SIG-M5 (cell line): ENCODE measurements at places on chromosomes 7 and 10.

DNA sequence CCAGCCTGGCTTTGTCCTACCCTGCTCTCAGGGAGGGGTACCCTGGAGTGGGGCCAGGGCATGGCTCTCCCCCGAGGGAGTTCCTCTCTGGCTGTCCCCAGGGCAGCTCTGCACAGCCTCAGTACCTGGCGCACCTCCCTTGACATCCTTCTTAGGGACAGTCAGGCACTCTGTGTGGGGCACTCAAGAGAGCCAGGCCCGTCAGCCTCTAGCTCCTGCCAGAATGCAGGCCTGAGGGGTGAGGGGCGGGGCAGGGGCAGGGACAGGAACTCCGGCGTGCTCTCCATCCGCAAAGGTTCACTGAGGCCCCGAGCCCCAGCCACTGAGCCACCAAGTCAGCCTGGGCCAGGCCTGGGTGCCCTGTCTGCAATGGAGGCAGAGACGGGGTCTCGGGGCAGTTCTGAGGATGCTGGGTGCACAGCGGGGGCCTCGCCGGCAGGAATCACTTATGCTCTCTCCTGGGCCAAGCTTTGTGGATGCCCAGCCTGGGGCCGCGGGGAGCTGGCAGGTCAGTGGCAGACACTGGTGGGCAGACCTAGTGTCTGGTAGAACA, 10.1 kb downstream of the LIMK1 start:
- DNase-seq = no peak

GRCh38 chr10:56116684-56117083, 244.4 kb downstream of the ZWINT start:
- no peak for DNase-seq

DNA sequence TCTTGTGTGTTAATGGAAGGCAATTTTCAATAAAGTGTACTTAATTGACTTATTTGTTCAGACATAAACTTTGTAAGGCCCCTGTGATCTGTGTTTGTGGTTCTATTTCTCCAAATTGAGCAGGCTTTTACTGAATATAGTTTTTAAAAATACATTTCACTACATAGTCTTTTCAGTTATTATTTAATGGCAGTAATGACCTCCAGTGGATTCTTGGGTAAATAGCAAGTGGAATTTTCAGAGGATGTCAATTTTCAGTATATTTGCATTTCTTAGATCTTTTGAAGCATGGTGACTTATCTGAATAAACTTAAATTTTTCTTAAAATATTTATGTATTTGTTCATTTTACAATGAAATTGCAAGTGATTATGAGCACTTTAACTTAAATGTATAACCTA, 203.1 kb upstream of the PCLO start:
- DNase-seq = no peak

GRCh38 chr7:22858640-22859561, 36.3 kb upstream of the TOMM7 start:
- no peak for DNase-seq

- DNase-seq = no peak
Observed at GRCh38 chr7:3425087-3425486, 124.0 kb downstream of the SDK1 start.

DNA sequence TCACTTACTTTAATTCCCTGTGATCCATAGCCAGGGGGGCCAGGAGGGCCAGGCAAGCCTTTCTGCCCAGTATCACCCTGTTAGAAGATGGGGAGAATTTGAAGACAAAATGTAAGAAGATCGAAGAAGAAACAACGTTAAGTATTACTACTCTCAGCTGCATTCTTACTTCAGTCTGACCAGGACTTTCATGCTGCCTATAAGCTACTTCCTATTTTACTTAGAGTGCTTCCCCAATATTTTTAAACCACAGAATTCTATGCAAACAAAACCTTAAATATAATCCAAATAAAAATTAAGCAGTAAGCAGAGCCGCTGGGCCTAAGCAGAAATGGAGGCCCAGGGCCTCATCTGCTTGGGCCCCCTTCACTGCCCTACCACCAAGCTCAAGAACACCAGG, 117.8 kb downstream of the COL28A1 start:
- no peak for DNase-seq

GRCh38 chr10:112429147-112429546, 17.6 kb downstream of the ZDHHC6 start:
- DNase-seq = no peak

DNA sequence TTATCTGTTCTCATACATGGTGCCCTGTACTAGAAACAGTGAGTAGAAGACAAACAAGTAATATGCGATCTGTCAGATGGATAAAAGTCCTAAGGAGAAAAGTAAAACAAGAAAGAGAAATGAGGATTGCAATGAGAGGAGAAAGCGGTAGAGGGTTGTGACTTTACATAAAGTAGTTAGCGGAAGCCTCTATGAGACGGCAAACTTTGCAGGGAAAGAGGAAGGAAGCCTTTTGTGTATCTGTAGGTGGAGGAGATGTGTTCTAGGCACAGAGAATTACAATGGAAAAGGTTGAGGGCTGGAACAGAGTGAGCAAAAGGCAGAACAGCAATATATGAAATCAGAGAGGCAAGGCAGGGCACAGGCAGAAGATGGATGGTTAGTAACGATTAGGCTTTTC, 150.4 kb upstream of the SEMA3E start:
- no peak for DNase-seq

GRCh38 chr10:121411004-121411403, 187.2 kb downstream of the FGFR2 start:
- DNase-seq = no peak

- DNase-seq = no peak
Observed at GRCh38 chr10:84993251-84994035, 665.1 kb downstream of the CCSER2 start.

- DNase-seq = no peak
Observed at GRCh38 chr10:48475943-48476278, 129.0 kb downstream of the ARHGAP22 start.

GRCh38 chr10:110527731-110528171, 30.0 kb downstream of the DUSP5 start:
- DNase-seq = no peak

- no peak for DNase-seq
Observed at GRCh38 chr10:69279110-69279509, 814 bp downstream of the HK1 start.

GRCh38 chr7:34108165-34108564, 202.8 kb downstream of the BMPER start:
- DNase-seq = no peak

DNA sequence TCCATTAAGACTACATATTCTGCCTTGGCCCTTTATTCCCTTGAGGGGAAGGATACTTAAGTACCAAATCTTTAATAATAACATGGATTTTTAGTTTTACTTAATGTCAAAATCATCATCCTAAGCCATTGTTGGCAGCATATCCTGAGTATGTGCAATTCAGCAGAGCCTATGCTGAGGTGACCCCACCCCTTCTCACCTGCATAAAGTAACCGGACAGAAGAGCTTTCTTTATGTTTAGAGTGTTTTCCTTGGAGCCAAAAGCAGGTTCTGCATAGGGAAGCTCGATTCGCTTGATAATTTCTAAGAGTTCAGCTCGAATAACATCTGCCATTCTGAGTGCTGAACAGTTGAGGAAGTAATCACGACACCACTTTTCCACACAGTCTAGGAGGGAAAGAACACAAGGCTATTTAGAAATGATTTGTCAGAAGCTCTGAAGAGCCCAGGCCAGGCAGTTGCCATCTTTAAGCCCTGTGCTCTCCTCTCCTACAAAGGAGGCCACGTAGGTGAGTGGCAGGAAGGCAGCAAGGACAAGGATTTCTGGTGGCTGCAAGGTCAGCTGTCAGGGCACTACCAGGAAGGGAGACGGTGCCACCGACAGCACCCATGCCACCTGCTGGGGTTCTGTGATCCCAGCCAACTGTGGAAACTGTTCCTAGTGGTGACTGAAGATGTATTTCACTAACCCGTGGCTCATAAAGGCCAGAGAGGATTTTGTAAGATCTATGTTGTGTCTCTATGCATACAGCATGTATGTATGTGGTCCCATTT, 15.6 kb downstream of the BCCIP start:
- DNase-seq = no peak

DNA sequence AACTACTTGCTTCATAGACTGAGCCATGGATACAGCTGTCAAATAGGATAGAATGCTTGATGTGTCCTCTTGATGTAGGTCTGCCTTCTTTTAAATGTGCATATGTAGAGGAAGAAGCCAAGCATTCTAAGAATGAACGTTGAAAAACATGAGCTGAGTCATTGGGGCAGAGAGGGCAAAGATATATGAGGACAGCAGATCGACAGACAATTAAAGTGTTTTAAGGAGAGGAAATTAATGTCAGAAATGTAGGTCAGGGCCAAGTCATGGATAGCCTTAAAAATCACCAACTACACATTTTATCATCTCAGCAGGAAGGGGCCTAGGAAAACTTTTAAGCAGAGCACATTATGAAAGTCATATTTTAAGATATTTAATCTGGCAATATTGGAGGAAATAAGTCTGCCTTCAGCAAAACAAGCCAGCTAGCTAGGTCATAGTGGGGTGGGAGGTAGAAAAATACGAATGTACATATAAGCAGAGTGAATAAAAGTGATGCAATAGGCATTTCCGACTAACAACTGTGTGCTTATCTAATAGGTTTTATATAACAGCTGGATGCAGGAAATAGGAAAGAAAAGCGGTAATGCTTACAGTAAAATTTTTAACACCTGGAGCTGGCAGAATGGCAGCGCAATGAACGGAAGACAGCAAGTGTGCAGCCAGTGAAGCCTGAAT, 638.3 kb upstream of the TPK1 start:
- DNase-seq = no peak

- no peak for DNase-seq
Observed at GRCh38 chr10:72682638-72683037, 9.3 kb upstream of the MCU start.

DNA sequence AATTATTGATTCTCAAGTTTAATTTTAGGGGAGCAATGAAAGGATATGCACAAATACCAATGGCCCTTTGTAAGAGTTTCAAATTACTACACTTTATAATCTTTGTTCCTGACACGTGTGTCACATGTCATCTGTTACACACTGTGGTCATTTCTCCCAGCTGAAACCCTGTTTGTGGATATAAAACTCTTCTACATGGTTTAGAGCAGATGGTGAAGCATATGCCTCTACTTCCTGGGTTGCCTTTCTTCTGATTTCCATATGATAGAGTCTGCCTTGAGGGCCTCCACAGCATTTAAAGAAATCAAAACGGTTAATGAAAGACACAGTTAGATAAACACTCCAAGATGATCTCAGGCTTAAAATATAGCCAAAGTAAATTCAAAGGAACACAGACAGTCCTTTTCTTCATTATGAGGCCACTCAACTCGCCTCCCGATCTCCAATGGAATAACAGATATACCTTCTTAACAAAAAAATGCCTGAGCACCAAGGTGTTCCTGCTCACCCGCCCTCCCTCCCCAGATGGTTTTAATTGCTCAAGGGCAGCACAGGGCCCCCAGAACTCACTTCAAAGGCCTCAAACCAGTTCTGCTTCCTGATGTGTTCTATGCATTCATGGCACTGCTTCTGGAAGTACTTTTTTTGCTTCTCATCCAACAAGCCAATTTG, 75.0 kb downstream of the CPVL start:
- no peak for DNase-seq

- no peak for DNase-seq
Observed at GRCh38 chr7:128027485-128027980, 3.7 kb downstream of the LRRC4 start.

DNA sequence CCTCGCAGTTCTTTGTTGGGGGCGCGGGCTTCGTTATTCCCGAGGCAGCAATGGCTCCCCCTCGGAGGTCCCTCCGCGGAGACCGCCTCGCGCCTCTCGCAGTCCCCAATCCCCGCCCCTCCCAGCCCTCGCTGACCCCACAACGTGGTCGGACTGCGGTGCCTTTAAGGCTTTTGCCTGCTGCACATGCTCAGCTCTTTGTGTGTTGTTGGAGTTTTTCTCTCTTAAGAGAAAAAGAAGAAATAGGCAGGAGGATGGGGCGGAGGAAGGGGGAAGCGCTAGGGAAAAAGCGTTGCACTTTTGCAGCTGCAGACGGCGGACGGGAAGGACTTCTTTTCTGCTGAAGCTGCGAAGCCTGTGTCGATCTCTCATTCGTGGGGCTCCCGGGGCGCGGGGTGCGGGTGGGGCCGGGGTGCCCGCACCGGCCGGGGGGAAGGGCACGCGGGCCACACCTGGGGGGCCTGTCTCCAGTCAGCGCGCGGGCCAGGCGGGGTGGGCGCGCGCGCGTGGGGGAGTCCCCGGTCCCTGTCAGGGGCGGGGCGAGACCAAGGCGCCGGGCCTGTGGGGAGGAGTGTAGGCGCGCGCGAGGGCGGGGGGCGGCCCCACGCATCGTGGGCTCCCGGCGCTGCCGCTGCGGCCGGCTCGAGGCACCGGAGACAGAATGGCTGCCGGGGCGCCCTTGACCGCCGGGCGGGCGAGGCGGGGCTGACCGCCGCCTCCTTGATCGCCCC, 445 bp upstream of the ATRNL1 start:
- DNase-seq = no peak

DNA sequence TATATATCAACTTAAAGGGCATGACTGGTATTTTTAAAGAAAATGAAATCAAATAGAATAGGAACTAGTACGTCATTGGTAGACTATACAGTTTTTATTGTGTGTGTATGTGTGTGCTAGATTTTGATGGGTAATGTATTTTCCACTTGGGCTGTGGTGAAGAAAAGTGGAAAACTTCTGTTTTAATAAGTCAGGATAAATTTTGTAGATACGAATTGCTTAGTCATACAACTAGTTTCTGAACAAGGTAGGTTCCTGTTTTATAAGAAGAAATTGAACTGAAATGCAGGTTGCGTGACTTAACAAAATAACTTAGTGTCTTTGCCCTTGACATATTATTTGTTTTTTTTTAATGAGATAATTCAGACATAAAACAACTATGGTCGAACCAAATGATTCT, 24.3 kb downstream of the UBN2 start:
- DNase-seq = no peak
